Cortex of kidney (tissue), 1 donor: ENCODE measurements at places on chromosomes 7 and 10.

DNA sequence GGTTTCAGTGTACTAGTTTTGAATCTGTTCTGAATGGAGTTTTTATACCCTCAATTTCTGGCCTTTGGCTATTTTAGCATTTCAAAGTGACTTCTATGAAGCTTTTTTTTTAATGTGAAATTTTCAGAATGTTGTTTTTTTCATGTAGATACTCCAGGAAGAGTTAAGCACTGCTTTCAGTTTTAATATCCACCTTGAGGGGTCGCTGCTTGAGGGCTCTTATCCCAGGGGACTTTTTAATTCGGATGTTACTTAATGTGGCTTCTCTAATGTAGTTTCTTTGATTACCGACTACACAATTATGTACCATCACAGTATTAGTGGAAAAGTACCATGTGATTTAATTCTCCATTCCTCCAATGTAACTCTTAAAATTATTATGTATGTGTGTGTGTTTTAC is 5.2 kb downstream of the IFIT5 start:
- no peak for DNase-seq

GRCh38 chr10:94005050-94005449 is 11.3 kb downstream of the PLCE1 start:
- DNase-seq = no peak

DNA sequence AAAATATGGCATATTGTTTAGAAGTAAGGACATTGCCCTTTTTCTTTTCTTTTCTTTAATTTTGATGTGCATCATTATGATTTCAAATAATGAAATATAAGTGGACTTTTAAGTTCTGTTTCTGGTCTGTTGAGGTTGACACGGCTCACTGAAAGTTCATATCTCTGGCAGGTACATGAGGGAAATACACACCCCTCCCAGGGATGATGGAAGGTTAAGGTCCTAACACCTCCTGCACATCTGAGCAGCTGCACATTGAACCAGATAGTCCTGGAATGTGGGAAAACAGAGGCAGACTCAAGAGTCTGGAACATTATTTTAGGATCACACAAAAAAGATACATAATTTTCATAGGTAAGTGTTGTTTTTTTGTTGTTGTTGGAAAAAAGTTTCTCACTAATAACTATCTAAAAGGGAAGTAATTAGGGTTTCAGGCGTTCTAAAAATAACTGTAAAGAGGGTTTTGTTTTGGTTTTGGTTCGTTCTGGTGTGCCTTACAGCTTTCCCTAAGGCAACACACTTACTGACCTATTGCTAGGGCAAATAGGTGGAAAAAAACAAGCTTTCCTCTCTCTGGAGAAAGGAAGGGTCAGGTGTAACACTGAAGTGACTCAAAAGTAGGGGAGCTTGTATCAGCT is 201.2 kb upstream of the PRKCQ start:
- DNase-seq = no peak

- no peak for DNase-seq
Measured at GRCh38 chr10:29130190-29130673, 158.6 kb upstream of the LYZL1 start.

DNA sequence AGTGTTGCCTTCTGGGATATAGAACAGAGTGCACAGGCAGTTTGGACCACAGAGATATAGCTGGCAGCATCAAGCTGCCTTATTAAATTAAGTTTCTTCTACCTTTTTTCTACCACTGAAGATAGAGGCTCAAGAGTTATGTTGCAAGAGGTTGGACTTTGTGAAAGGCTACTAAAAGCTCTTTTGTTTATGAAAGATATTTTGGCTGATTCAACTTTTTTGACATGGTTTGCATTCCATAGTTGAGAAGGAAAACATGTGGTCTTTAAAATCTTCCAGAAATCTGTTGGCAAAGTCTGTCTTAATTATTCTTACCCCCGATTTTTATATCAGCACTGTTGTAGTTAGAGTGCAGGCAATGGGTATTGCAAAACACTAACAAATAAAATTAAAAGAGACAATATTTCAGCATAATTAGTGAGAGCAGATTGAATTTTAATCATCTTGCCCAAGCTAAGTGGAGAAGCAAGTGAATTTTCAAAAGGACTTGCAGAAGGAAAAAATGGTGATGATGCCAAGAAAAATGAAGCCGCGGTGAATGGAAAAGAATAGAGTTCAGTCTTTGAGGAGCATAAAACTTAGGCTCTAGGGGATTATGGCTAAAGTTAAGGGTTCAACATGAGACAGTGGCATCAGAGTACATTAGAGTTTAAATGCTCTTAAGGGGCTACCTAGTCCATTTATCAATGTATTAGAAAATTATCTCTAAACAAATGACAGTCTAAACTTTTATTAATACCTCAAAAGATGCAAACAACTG is 450.9 kb upstream of the CNTNAP2 start:
- no peak for DNase-seq

DNA sequence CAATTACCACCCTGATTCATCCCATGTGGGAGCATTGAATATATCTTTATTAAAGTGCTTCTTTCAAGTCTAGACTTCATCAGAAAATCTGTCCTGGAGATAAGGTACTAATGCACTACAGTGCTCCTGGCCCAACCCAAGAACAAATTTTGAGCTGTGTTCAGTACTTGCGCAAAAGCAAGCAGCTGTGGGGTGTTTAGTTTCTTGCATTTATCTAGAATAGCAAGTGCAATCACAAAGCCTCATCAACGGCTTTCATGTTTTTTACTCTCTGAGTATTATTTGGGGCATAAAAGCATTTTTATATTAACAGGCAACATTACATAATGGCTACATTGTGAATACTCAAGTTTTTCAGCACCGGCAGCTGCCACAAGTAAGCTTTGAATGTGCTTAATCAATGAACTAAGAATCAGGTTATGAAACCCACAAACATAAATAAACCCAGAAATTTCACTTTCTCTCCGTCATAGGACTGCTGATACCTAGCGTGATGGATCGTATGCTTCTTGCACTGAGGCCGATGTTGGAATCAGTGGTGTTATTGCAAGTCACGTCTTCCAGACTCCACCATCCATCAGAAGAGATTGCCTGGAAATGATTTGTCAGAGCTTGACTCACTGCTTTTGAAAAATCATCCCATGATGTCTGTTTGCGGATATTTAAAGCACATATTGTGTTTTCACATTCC is 113.1 kb downstream of the CTTNBP2 start:
- no peak for DNase-seq

GRCh38 chr10:34341473-34341872 is 473.6 kb downstream of the PARD3 start:
- no peak for DNase-seq

- no peak for DNase-seq
Measured at GRCh38 chr7:106864298-106865081, 592 bp upstream of the PIK3CG start.

GRCh38 chr10:3919709-3920308 is 134.8 kb upstream of the KLF6 start:
- DNase-seq = no peak

GRCh38 chr10:81309041-81309552 is 565.9 kb upstream of the NRG3 start:
- no peak for DNase-seq

- DNase-seq = no peak
Measured at GRCh38 chr10:59872892-59873463, 33.4 kb downstream of the CCDC6 start.

DNA sequence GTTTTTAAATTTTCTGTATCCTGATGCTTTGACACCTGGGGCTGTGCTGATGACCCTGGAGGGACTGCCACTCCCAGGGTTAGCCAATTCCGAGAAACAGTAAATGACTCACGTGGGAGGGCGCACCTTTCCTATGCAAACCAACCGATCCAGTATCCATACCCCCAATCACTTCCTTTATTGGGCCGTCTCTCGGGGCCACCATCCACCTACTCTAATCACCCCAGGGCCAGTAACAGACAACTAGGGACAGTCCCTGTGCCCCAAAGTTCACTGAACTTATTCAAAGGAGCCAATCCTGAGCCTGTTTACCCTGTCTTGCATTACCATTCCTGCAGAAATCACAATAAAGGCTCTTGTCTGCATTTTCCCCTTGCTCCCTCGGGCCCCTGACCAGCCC is 6.6 kb upstream of the LGI1 start:
- DNase-seq = no peak

DNA sequence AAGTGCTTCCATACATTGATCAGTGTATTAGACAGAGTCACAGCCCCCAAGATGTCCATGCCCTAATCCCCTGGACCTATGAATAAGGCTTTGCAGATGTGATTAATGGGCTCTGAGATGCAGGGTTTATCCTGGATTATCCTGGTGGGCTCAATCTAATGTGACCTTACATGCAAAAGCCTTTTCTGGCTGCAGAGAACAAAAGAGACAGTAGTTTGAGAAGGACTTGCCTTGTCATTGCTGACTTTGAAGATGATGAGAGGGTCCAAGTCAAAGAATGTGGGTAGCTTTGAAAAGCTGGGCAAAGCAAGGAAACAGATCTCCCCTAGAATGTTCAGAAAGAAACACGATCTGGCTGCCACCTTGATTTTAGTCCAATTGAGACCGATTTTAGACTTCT is 238.7 kb downstream of the CCSER2 start:
- DNase-seq = no peak

DNA sequence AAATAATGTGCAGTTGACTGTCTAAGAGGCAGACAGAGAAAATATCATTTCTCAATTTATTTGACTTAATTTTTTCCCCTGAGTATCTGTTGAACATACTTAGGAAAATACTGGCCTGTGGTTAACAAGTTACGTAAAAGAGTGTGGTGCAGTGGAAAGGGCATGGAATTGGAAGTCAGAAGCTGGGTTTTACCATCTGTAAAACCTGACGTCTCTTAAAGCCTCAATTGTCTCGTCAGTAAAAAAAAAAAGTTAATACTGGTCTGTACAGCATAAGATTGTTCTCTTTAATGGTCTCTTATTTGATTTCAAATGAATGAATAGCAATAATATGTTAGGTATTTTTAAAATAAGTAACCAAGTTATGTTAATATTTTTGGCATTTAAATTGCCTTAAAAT is 67.8 kb downstream of the PHTF2 start:
- no peak for DNase-seq

GRCh38 chr10:128065881-128066534 is 60.2 kb downstream of the MKI67 start:
- no peak for DNase-seq

DNA sequence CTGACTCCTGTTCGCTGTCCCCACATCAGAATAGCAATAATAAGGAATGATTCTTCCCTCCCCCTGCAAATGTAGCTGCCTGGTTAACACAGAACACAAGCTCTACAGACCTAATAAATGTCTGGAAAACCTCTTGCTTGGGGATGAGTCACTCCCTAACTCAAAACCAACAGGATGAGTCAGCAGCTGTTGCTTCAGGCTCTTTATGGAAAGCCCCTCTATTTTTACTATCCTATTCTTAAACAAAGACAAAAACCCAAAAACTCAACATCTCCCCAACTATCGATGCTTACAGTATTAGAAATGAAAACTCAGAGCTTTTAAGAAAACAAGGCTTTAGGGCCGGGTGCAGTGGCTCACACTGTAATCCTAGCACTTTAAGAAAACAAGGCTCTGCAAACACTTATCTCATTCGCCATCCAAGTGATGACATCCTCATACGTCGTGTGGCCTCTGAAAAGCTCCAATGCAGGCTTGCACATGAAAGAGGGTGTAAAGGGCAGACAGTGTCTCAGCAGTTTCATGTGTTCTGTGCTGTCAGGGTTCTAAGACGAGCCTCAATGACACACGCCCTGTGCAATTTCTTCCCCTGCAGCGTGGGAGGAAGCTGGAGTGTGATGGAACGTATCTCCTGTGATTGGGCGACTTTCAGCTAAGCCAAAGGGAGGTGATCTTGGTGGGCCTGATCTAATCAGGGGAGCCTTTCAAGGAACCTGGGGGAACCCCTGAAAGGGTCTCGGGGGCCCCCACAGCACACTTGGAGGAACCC is 70.1 kb downstream of the AMZ1 start:
- DNase-seq = no peak

- no peak for DNase-seq
Measured at GRCh38 chr7:40135317-40135610, 459 bp downstream of the SUGCT start.

DNA sequence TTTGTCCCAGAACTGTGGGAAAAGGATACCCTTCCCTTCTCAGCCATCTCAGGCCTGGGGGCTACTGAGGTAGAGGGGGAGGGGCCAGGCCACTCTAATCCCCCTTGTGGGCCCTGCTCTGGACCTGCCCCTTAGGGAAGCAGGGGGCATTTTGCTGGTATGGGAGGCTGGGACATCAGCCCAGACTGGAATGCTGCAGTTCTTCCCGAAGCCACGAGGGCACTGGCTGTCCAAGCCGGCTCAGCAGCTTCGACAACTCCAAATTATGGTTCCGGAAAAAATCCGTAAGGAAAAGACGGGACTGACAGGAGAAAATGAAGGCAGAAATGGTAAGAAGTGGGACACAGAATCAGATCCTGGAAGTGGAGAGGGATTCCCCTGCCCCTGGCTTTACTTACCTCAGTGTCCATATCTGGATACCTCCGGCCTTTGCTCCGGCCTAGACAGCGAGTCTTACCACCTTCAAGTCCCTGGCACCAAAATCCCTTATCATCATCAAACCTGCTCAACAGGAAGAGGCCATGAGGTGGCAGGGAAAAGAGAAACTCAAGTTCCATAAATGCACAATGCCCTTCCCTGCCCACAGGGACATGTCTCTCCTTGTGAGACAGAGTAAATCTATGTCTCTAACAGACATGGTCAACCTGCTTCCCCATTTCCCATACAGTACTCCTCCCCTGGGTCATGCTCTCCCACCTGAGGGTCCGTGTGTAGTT is 9.0 kb downstream of the NDST2 start:
- DNase-seq = no peak

DNA sequence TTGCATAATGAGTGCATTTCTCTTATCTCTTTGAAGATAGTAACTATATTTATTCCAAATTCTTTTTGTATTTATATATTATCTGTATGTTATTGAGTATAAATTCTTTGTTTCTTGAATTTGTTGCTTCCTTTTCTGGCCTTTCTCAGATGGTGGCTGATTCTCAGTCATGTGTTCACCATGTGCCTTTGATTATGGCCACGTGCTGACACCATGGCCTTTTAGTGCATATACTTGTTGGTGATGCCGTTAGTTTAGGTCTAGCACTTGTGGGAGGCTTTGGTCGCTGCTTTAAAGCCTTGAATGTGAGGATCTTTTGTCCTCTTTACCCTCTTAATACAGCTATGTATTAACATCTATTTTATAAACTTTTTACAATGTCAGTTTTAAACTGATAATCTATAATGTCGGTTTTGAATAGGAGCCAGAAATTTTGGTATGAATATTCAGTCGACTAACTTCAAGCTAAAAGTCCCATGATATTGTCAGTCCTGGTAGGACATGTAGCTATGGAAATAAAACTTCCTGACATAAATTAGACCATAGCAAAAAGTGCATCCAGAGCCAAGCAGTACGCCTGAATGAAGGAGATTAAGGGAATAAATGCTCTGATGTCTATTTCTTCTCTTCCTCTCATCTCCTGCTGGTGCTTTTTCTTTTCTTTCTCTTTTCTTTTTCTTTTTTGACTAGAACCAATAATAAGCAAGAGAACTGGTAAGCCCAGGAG is 130.3 kb downstream of the GNAI1 start:
- no peak for DNase-seq

DNA sequence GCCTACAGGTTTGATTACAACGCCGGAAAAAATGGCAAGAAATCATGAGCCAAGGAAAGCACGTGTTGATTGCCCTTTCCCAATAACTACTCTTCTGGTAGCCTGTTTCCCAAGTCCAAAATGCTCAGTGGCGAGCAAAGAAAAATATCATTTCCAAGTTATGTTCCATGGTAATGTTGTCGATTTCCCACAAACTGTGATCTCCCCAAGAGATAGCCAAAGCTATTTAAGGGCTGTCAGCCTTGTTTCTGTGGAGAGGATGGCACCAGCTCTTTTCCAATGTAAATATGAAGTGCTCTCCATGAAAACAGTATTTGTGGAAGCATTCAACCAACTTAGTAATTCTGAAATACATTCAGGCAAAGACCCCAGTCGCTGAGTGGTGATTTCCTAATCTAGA is 232.5 kb upstream of the AOAH start:
- DNase-seq = no peak
